ENCODE measurements at places on chromosomes 6 and 20.
A peak's percentile ranks its signal among the peaks of the same experiment; 100 is the strongest.

DNA sequence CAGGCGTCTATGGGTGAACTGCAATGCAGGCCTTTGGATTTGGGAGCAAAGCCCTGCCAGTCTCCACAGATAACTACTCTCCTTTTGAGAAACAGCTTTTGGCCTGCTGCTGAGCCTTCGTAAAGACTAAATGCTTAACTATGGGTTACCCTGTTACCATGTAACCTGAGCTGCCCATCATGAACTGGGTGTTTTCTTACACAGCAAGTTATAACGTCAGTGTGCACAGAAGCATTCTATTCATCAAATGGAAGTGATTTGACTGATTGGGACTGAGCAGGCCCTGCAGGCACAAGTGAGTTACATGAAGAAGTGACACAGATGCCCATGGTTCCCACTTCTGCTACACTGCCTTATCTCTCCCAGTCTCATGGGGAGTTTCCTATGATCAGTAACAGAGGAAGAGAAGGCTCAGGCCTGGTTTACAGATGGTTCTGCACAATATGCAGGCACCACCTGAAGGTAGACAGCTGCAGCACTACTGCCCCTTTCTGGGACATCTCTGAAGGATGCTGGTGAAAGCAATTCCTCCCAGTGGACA, 319.1 kb downstream of the CD83 start:
- DNase-seq, result no peak

DNA sequence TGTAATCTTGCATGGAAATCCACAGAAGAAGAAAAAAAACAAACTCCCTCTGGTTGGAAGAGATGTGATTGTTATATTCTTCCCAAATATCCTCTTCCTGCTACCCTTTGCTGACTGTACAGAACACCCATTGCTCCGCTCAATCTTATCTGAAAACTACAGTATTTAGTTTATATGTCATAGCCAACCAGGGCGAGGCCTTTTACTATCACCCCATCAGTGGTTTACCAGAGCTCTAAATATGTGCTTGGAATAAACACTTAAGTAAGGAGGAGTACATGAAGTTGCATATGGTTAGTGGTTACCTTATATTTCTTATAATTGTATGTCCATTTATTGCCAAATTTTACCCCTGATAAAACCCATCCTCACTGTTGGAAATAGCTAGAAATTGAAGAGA, 12.2 kb downstream of the PRL start:
- DNase-seq, result no peak

- DNase-seq, result no peak
Observed at GRCh38 chr6:156701966-156702365, 75.2 kb upstream of the ARID1B start.

DNA sequence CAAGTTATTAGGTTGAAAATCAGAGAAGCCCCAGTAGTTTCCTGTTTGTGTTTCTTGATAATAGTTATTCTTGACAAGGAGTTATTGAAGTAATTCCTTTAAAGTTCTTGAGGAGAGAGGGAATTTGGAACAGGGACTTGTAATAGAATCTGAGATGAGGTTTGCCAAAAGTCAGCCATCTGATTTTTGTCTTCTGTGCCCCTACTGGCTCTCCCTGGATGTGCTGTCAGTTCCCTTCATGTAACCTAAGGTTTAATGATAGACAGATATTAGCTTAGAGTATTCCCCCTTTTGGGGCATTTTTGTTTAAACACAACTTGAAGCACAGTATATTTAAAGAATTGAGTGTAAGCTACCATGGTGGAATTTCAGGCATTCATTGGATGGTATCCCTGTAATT, 71.4 kb downstream of the CARMIL1 start:
- DNase-seq, result no peak

DNA sequence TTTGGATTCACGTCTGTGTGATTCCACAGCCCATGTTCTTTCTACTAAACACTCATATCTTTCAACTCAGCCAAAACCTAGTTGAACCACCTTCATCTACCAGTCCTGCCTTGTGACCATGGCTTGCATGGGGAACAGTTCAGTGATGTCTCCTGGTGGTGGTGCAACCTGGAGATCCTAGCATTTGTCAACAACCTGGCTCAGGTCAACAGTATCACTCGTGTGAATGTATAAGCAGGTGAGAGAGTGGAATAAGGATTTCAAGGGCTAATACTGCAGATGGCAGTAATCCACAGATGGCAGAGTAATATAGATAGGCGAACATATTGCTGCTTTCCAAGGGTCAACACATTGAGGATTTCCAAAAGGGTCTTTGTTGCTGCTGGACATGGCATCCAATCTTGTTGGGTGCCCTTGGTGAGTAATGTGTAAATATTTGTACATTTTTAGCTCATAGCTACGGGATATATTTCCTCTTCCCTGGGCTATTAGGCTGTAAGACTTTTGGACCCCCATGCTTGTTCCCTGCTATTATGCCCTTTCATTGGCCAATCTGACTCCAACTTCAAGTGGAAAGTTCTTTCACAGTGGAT, 13.4 kb downstream of the PBOV1 start:
- no peak for DNase-seq

DNA sequence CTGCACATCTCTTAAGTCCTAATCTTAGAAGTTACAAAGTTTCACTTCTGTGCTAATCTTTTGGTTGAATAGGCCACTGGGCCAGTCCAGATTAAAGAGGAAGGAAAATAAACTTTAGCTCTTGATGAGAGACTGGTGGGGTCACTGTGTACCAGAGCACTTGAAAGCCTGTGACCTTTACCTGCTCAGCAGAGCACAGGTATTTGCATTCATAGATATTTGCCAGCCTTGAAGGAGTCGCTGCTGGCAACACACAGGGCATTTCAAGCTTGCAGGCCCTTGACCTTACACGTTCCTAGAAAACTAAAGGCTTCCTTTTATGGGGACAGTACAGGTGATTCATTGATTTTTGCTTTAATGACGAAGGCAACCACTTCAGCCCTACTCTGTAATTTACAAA, 108.4 kb upstream of the SLC22A23 start:
- DNase-seq, result no peak

GRCh38 chr20:37803438-37804307, 99.3 kb upstream of the VSTM2L start:
- DNase-seq, result no peak

- no peak for DNase-seq
Observed at GRCh38 chr6:144597511-144597910, 312.4 kb downstream of the UTRN start.

DNA sequence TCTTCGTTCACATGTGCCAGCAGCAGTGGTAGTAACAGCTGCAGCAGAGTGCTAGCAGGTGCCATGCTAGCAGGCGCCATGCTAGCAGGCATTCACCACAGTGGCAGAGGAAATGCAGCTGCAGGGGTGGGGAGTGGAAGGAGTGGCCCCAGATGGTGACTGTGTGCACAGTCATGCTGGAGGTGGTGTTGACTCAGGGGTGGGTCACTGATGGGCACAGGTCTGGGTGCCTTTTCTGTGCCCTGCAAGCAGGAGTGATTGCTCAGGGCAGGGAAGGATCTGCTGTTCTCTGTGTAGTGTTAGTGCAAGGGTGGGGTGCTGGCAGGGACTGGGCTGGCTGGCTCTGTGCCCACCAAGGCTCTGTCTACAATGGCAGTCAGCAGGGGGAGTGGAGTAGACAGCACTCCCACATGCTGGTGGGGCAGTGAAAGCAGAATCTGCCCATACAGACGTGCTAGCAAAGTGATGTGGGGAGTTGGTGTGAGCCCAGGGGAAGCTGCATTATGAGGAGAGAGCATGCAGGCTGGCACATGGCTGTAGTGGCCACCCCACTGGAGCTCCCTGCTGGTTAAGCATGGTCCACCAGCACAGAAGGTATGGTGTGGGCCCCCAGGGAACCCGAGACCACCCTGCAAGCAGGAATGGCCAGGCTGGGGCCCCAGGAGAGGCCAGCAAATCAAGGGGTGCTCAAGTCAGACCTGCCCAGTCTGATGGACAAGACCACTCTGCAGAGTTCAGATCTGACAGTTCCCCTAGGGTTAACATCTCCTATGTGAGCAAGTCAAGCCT, 11.4 kb upstream of the TSPYL4 start:
- DNase-seq, result peak; percentile 22

All from stimulated activated CD8-positive, alpha-beta memory T cell treated with anti-CD3 and anti-CD28 coated beads, Interleukin-7, amount 100 ng/mL, for 48 hours (primary cell).